ENCODE measurements at places on chromosomes 3 and 15.
A peak's percentile ranks its signal among the peaks of the same experiment; 100 is the strongest.

DNA sequence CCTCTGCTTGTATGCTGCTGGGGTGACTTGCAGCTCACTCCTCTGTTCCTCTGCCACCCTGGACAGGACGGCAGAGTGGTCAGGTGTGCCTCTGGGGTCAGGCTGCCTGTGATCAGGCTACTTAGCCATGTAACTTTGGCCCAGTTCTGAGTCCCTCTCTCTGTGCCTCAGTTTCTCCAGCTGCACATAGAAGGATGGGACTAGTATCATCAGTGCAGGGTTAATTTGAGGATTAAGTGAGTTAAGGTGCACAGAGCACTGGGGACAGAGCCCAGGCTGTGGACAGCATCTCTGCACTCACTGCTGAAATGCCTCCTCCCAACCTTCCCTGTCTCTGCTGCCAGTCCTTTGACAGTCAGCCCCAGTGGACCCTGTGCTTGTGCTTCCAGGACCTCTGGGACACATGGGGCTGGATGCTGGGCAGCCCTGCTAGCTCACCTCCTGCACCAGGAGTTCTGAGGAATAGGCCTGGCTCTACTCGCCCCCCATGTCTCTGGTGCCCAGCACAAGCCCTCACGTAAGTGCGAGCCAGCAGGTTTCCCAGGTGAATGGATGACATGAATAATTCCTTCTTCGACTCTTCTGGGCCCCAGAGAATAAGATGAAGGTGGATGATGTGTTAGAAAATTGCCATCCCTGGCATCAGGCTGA is 19.3 kb upstream of the PRR23E start:
- DNase-seq: no peak

DNA sequence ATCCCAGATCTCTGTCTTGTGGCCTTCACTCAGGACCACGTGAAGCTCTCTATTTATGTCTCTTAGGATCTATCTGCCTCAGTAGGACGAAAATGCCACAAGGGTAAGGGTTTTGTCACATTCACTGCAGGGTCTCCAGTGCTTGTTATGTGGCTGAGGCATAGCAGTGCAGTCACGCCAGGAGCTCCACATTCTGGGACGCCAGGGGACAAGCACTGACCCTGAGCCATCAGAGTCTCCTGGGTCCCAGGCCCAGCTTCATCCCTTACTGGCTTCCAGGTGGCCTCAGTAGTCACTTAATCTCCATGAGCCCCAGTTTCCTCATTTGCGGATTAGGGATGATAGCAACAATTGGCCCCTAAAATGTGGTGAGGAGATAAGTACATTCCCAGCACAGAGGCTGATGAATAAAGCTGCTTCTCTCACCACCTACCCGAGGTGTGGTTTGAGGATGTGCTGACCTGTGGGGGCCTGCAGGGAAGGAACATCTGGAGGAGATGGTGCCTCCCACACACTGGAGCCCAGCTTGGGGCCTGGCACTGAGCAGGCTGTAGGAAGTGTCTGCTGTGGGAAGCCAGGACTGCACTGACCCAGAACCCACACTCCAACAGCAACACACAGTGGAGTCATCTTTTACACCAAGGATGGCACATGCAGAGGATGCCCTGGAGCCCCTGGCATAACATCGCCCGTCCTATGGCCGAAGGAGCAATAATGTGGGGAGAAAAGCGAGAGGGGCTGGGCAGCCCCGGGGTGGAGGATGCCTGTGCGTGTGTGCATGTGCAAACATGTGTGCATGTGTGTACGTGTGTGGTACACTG is 93.2 kb upstream of the IQSEC1 start:
- DNase-seq: no peak

- peak; percentile 34 for DNase-seq
These were observed 7.2 kb downstream of the FAM174B start for GRCh38 chr15:92648190-92648875.

- DNase-seq: no peak
These were observed 9.5 kb downstream of the EDEM1 start for GRCh38 chr3:5197022-5197421.
